Cortex of kidney (tissue), 1 donor: ENCODE measurements at places on chromosomes 16 and 17.

DNA sequence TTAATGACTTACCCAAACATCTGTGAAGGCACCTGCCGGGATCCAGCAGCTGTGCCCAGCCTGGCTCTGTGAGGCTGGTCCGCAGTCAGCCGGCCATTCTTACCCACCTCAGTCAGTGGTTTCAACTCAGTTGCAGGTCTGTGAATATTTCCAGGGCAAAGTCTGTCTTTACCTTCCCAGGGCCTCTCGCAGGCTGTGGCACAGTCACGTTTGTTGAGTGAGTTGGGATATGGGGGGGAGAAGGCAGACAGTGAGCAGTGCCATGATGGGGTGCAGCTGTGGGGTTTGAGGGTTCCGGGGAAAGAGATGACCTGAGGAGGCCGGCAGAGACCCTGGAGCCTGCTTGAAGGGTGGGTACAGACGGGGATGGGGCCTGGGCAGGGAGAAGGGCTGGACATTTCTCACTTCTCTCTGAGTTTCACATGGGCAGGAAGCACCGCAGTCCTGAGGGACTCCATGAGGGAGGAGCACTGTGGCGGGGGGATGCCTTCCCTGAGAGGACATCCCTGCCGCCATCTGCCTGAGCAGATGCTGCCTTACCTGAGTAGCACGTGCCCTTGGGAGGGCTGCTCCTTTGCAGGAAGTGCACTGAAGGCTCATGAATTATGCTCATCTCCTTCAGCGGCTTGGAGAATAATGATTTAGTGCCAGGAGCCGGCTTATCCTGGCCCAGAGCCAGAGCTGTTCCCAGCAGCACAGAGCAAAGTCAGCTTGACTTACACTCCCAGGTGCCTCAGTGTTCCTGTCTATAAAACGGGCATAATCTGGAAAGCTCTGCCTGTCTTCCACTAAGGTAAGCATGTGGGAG lies 48.1 kb downstream of the KSR1 start:
- no peak for DNase-seq

DNA sequence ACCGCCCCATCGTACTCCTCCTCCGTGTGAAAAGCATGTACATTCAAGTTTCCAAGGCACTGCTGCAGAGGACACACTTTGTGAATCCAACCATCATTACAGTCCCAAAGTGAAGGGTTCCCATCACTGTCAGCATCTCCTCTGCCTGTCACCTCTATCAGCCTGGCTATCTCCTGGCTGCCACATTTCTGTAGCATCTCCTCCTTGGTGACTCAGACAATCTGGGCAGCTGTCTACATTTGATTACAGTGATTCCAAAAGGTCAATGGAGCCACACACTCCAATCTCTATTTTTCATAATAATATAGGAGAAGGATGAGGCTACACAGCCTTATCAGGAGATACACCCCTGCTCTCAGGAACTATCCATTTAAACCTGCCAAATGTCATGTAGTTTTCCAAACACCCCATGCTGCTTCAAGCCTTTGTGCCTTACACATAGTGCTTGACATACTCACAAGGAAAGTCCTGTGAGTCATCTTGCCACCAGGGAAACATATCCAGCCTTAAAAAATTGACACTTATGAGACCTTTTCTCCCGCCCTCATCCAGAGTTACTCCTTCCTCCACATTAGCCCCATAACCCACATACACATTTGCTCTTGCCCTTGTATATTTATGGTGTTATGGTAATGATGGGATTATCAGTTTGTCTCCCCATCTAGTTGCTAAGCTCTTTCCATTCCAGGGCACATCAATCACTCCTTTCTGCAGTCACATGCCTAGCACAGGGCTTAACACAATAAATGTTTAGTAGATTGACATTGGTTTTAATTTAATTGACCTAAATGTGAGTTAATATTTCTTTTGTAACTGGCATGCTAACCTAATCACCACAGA lies 250.1 kb upstream of the CDH5 start:
- DNase-seq = no peak

- no peak for DNase-seq
These were observed 3.2 kb downstream of the ACOX1 start for GRCh38 chr17:75975757-75976174.

DNA sequence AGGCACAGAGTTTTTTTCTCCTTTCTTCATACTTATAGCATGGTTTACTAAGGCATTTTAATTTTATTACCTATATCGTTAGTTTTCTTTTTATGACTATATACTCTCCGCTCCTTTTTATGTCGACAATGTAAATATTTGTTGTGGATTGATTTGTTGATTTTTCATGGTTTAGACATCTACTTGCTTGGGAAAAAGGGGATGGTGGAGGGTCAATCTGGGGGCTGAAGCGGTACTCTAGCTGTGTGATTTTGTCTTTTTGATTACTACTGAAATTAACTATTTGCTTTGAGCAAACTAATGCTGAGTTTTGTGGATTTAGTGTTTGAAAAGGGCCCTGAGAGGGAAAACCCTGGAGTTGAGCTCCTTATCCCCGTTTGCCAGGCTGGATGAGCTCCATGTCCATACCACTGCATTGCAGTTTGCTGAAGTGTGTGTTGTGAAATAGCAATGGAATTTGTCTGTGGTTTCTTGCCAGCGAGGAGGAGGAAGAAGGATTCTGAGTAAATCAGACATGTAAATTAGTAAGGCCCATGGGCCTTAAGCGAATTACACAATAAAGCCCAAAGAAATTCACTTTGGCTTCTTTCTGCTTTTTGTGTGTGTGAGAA lies 72.0 kb downstream of the FTO start:
- no peak for DNase-seq

DNA sequence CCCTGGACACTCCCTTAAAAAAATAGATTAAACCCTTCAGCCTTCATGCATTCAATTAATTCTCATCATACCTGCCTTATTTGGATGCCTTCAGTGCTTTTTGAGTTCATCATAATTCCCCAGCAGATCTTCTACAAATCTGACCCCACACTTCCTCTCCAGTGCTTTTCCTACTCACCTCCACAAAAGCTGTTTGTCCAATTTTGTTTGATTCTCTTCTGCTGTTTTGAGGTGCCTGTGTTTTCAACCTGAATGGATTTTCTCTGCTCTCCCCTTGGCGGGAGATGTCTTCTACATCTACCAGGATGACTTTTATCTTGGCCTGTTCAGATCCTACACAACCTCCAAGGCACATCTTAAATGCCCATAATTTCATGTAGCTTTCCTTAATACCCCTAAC lies 112.7 kb downstream of the TOX3 start:
- DNase-seq = no peak

DNA sequence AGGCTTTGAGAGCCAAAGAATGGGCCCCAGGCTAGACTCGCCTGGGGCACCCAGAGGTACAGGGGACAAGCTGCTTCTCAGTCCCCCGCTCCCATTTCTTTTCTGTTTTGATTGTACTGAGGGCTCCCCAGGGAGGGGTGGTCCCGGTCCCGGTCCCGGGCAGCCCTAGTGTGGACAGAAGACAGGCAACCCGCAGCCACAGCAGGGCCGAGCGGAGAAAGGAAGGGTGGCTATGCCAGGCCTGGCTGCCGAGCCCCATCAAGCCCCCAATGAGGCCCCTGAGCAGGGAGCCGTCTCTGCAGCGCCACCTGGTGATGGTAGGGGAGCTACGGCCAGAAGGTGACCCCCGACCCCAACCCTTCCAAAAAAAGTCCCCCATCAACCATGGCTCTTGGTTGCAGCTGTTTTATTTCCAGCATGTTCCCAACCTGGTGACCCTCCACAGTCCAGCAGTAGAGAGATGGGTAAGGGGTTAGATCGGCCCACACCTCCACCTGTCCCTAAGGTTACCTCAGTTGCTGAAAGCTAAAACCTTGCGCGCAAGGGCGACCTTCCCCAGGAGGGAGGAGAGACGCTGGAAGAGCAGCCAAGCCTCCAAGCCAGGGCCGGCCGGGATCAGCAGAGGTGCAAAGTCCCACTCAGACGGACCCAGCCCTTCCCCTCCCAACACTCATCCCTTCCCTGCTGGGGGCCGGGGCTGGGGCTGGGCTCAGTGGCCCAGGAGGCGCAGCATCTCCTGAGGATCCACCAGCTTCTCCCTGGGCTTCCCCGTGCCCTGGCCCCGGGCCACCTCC lies 2.6 kb upstream of the GRIN2C start:
- no peak for DNase-seq

DNA sequence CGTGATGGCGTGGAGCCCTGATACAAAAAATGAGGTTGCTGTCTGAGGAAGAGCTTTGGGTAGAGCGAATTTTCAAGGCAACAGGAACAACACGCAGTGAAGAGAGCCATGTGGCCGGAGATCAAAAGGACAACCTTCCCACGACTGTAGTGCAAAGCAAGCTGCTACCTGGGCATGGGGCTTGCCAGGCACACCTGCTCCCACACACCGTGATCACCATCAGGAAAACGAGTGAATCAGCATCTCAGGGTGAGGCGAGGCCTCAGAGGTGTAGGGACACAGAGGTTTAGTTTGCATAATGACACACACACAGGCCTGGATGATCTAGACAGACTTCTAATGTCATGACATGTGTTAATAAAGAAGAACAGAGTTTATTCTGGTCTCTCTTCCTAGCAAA lies 65.7 kb downstream of the PARN start:
- DNase-seq = no peak

DNA sequence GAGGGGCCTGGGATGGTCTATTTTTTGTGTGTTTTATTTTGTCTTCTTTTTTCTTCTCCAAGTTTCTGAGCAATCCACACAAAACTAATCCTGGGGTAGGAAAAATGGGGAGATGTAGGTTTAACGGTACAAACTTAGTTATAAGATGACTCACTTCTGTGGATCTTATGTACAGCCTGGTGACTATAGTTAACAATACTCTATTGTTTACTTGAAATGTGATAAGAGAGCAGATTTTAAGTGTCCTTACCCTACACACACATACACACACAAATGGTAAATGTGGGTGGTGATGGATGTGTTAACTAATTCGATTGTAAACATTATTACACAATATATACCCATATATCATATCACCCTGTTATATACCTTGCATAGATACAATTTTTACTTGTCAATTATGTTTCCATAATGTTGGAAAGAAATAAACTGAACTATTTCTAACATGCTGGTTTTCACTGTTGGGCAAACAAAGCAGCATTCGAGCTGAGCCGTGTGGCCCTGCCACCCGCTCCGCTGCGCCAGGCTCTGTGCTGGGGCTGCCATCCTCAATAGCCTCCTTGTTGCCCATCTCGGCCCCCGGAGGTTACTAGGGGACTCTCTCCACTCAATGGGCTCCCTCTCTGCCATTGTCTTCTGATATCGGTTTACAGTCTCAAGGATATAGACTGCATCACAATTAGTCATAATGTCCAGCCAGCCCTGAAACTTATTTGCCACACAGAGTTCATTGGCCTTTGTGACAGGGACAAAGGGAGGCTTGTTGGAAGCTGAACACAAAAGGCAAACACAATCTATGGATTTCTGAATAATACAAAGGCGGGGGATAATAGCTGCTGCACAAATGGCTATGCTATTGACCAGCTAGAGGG lies 380.3 kb upstream of the MAF start:
- DNase-seq = no peak

GRCh38 chr17:50944054-50944901 lies 78.1 kb upstream of the TOB1 start:
- DNase-seq = no peak

DNA sequence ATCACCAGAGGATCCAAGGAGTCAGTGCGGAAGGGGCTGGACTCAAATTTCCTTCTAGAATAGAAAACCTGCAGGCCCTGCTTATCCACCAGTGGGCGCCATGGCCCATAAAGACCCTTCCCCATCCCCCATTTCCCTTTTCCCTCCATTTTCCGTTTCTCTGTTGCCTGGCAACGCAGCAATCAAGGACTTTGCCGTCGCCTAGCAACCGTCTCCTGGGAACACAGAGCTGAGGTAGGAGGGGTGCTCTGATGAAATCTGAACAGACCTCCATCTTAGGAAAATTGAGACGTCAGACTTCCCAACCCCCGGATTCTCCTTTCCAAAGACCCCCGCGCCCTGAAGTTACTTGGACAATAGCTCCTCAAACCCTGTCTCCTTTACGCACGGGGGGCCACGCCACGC lies 5.7 kb downstream of the DLG4 start:
- no peak for DNase-seq

GRCh38 chr17:77832180-77832560 lies 126.3 kb upstream of the TNRC6C start:
- no peak for DNase-seq

DNA sequence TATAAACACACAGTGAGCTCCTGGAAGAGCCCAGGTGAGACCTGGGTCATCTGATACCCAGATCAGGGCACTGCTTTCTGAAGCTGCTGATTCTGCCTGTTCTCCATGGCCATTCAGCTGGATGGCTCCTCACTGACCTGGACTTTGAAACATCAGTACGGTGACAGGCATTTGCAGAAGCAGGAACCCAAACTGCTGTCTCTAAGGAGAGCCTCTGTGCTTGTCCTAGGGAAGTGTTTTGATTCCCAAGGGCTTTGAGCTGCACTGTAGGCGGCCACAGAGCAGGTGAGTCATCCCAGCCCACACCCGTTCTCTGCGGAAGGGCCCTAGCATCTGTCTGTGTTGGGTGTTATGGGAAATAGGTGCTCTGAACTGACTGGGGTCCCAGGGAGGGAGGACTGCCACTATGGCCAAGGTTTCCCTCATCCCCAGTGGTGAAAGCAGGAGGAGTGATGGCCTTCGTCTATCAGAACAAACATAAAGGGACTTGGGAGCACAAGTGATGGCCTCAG lies 60.7 kb upstream of the ADCY9 start:
- no peak for DNase-seq

- no peak for DNase-seq
These were observed 199.8 kb downstream of the CYB561 start for GRCh38 chr17:63246344-63246743.

DNA sequence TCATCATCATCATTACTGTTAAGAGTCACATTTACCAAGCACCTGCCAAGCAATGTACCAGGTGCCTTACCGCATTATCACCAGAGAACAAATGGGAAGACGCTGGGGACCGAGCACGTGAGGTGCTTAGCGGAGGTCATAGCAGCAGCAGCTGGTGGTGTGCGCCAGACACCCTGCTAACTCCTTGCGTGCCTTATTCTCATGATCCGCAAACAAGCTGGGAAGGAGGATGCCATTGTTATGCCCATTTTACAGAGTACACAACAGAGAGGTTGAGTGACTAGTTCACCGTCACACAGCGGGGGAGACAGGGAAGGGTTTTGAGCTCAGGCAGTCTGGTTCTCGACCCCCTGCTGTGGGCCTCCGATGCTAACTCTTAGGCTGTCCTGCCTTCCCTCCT lies 7.3 kb downstream of the ATP2A3 start:
- no peak for DNase-seq

GRCh38 chr16:75287708-75288107 lies 36.3 kb upstream of the BCAR1 start:
- no peak for DNase-seq

DNA sequence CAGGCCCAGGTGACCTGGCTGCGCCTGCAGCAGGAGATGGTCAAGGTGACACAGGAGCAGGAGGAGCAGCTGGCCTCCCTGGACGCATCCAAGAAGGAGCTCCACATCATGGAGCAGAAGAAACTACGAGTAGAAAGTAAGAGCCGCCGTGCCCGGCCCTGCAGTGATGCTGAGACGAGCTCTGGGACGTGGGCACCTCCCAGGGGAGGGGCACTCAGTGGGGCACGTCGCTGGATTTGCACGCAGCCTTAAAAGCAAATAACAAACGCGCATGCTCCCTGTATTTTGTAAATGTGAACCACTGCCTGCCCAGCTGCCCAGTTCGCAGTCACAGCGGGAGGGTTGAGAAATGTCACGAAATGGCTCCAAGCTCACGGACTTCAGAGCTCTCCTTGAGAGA lies 15.3 kb upstream of the GAA start:
- no peak for DNase-seq
